SK-N-SH (cell line): ENCODE measurements at places on chromosomes 3 and 15. TPM values are rescaled to one million over a fixed set of nuclear protein-coding genes. Genes with fewer than 3 reads are reported as not detected.
A peak's percentile ranks its signal among the peaks of the same experiment; 100 is the strongest.

Gene RGMA
- 0.76 and 1.5 TPM in 2 replicates for polyA plus RNA-seq

DNA sequence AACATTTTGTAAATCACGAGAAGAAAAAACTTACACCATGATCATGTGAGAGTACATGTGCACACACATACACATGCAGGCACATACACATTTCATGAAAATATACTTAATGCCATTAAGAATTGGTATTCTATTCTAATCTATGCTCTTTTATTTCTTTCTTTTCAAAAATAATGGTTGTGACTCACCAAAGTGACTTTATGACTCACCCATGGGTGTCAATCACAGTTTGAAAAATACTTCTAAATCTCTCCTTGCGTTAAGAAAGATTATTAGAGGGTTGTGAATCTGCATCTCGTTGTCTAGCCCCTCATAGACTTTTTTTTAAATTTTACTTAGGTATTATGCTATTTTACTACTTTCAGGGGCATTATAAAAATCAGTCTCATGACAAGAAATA is 254.2 kb downstream of the TUSC7 start:
- no peak for DNase-seq

DNA sequence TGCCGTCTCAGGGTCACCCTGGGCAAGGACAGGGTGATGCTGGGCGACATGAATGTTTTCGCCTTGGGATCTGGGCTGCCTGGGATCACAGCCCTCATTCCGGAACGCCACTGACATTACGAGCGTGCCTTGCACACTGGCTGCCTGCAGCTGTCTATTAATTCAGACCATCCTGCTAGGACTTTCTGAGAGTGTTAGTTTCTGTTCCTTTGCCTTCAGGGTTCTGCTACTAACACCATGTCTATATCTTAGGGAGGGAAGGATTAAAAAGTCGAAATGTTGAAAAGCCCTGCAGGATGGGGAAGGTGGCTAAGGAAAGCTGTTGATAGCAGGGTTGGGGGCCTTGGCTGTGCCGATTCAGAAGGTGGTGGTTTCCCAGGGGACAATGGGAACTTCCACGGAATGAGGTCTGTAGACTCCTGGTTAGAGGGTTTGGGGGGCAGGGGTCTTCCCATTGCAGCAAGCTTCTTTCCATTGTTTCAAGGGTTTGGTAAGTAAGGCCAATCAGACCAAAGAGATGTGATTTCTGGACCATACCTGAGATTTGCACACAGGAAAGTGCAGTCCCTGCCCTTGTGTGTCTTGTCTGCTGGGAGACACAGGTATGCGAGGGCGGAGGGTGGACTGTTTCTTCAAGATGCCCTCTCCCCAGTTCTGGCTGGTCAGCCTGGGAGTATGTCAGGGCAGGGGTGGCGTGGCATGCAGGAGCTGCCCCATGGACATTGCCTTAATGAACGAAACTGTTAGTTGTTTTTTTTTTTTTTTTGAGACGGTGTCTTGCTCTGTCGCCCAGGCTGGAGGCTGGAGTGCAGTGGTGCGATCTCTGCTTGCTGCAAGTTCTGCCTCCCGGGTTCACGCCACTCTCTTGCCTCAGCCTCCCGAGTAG is 50.9 kb downstream of the RGMA start:
- peak; percentile 19 for DNase-seq

Gene SHC4
- polyA plus RNA-seq = 1.6 and 1.9 TPM in 2 replicates

Gene SLC38A3
- polyA plus RNA-seq = 0.84 and 0.89 TPM in 2 replicates

GRCh38 chr3:157029365-157029790 is 130.6 kb downstream of the CCNL1 start:
- no peak for DNase-seq

- DNase-seq = no peak
These were observed 243.9 kb downstream of the MEIS2 start for GRCh38 chr15:36856339-36856973.

Gene WWTR1
- polyA plus RNA-seq = 60.6 and 64.1 TPM in 2 replicates

DNA sequence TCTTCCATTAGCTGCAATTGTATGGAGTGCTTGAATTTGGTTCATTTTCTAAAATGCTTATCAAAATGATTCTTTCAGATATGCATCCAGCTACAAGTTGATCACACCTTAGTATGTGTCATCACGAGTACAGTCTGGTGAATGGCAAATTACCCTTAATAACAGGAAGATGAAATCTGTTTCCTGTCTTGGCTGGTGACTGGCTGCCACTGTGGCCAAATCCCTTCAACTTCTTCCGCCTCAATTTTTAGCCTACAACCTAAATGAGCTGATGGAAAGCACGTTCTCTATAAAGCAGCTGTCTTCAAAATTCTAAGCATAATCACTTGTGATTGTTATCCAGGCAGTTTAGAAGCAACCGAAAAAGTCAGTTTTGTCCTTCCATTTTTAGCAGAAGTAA is 387.1 kb upstream of the NECTIN3 start:
- no peak for DNase-seq

DNA sequence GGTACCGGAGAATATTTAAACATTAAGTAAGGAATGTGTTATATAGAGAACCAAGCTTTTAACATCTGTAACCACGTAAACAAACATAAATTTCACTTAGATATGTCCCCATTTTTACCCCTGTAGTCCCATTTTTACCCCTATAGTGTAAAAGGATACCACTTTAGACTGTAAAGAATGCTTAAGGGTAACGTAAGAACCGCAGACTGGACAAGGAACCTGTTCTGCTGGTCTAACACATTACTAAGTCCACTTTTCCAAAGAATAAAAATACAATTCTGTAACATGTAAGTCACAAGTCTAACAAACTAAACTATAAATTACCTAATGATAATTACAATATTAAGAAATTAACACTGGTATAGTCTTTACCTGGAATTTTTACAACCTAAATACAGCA is 2.9 kb downstream of the SLC12A6 start:
- DNase-seq = no peak

- peak; percentile 42 for DNase-seq
These were observed 31.4 kb downstream of the COL6A6 start for GRCh38 chr3:130548356-130548755.

GRCh38 chr15:88990185-88990679 is 77.1 kb upstream of the MFGE8 start:
- DNase-seq = peak; percentile 43
